ENCODE measurements at places on chromosomes 5 and 9.

GRCh38 chr9:35795695-35796094 lies 4.3 kb downstream of the NPR2 start:
- DNase-seq: no peak

DNA sequence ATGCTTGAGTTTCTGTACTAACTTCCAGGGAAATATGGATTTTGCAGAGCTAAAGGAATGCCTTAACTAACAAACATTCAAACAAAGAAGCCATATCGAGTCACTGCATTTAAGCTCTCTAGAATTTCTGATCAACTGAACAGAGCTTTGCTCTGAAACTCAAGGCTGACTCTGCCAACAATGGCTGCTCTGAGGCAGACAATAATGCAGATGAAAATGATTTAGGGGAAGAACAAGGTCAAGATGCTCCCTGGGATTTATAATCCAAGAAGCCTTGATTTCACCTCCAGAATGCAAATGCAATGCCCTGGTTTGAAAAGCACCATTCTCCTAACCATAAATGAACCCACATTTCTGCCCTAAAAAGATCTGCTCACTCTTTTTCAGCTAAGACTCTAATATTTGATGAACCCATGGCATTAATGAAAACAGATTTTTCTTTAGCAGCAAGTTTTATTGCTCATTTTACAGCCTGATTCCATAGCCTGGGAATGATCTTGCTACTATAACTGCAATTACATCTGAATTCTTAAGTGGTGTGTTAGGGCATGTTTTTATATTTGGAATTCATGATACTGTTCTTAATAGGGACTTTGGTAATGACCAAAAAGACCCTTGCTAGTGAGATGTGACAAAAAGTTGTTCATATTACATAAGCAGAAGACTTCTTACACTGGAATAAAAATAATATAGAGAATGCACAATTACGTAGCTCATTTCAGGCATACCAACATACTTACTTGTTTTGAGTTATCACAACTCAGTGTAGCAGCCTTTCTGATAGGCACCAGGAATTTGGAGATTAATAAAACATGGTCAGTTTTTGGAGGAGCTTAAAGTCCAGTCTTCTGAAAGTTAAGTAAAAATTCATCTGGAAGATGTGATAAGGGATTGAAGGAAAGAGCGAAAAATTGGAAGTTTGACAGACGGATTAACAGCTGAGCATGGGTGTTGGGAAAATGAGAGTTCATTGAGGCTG lies 169.4 kb downstream of the TRPM3 start:
- no peak for DNase-seq

GRCh38 chr5:150989695-150990094 lies 30.7 kb upstream of the GPX3 start:
- DNase-seq: no peak

- DNase-seq: no peak
These were observed 131.6 kb upstream of the TRPM3 start for GRCh38 chr9:71253011-71253410.

- no peak for DNase-seq
These were observed 128.0 kb upstream of the EPB41L4A start for GRCh38 chr5:112546946-112547592.

- DNase-seq: peak; percentile 32
These were observed 12.6 kb upstream of the PALM2AKAP2 start for GRCh38 chr9:109767404-109767803.

GRCh38 chr5:59241552-59241951 lies 652.0 kb downstream of the PDE4D start:
- DNase-seq: no peak

- no peak for DNase-seq
These were observed 155.1 kb downstream of the BNC2 start for GRCh38 chr9:16715404-16715803.

GRCh38 chr9:111386386-111386785 lies 56.4 kb upstream of the OR2K2 start:
- no peak for DNase-seq

DNA sequence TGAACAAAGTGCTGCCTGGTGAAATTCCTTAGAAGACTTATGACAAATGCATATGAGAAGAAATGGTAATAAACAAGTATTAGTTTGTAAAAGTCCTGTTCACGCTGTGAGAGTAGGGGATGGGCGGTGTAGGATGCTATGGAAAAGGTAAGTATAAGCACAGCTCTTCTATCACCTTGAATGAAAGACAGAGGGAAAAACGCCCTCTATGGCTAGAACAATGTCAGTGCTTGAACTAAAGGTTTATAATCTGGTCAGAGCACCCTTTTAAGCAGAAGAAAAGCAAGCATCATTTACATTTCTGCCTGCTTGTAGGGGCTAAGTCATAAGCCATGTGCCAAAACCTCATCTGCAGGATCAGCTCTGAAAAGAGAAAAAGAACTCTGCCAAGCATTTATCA lies 115.2 kb downstream of the LHFPL2 start:
- DNase-seq: no peak

- no peak for DNase-seq
These were observed 68.4 kb downstream of the HSPA4 start for GRCh38 chr5:133120156-133120750.

DNA sequence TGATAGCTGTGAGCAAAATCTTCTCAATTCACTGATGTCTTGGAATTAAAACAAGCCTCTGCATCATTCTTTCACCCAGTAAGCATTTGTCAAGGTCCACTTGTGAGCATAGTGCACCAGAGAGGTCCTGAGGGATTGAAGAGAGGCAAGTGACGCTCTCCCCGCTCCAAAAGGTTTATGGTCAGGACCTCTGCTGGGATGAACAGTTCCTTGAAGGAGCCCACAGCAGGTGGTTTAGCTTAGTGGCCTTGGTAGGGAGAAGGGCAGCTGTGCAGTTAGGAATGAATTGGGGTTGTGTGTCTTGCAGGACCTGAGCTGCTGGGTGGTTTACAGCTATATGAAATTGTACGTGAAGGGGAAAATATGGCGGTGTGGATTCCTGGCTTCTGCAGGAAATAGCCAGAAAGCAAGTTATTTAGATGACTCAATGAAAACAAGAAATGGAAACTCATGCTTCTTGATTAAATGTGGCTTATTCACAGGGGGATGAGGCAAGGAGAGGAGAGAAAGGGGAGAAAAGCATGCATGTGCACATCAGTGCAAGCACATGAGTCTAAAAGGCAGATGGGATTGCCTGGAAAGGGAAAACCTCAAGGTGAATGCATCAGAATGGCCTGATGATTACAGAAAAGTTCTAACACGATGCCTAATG lies 42.0 kb downstream of the SUB1 start:
- no peak for DNase-seq

DNA sequence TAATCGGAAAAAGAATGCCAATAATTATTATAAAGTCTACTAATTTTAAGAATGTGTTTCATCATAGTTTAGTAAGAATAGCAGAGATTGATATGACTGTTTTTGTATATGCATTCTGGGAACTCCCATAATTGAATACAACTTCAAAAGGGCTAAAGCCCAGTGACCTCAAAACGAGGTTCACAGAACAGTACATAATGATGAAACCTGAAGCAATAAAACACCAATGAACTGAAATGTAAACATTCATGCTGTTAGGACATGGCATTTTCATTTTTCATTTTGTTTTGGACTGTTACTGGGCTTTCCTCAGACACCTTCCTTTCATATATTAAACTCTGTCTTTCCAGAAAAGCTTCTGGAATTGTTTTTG lies 684 bp upstream of the JMY start:
- DNase-seq: no peak

DNA sequence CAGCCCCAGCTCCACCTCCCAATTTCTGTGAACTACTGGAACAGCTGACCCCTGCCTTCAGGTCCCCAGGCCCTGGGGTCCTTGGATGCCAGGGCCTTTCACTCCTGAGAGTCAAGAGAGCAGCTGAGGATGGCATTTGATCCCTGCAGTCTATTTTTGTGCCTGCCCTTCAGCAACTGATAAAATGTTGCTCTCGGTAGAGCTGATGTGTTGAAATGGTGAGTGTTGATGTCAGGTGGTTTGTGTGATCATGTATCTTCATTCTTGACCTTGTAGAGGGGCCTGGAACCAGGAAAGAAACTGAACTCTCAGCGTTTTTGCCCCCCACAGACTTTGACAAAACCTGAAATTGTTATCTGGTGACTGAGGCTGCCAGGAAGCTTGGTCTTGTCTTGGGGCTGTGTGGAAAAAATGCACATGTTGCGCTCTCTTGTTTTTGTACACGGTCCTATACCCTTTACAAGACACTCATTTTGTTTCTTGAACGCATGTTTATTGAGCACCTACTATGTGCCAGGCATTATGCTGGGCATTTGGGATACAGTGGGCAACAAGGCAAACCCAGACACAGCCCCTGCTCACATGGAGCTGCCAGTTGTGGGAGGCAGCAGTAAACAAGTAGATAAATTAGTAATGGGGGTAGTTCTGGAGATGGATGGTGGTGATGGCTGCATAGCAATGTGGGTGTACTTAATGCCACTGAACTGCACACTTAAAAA lies 78.3 kb downstream of the PPARGC1B start:
- DNase-seq: no peak

- no peak for DNase-seq
These were observed 645.1 kb downstream of the CDH18 start for GRCh38 chr5:19342942-19343341.

DNA sequence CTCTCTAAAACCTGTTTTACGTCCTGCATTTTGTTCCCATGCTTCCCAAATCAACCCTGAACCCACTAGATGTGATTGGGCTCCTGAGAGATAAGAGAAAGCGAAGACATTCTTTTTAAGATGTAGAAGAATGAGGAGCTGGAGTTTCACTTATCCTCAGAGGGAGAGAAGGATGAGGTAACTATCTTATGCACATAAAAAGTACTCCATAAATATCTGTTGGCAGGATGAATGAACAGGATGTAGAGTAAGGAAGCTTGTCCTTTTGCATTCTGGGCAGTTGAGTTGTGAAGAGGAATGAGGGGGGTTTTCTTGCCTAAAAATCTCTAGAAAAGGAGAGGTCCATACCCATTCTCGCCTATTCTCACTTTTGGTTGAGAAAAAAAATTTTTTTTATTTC lies 163.2 kb downstream of the UNC13B start:
- no peak for DNase-seq

DNA sequence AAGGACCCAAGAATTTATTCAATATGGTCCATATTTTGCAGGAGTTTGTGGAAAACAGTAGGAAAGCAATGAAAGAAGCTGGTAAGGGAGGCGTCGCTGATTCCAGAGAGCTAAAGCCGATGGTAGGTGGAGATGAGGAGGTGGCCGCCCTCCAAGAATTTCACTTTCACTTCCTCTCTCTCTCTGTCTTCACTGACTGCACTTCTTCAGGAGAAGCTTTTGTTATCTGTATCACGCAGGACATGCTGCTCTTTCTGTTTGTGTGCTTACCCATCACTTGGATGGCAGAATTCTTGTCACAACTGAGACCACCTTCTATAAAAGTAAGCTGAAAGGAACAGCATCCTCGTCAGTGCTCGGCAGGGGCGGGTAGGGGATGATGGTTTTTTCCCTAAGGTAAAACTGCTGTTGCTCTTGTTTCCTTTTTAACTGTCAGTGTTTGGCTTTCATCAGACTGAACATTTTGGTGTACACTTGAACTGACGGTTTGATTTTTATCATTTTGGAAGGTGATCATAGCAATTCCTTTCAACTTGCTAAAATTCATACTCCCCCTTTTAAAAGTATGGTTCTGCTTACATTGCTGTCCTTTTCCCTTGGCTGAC lies 62.4 kb upstream of the FSD1L start:
- DNase-seq: no peak

DNA sequence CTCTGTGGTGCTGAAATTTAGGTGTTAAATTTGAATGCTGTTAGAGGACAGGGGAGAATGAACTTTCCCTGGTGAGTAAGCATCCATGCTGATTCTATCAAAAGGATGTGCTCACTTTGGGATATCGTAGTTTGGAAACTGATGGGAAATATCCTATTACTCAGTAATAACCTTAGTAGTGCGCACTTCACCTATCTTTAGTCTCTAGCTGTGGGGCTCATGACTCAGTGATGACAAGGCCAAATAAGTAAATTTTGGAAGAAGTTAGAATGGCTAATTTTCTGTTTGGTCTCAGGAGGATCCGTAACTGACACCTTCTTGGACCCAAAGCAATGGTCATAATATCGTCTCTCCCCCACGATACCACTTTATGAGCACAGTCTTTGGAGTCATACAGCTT lies 448.4 kb downstream of the PSAT1 start:
- DNase-seq: no peak

GRCh38 chr5:154478224-154478565 lies at the start of gene HAND1:
Gene HAND1, minus strand, starts transcription at chr5:154478227. Its CDS starts 219 bp downstream, at chr5:154478008.
- DNase-seq: peak; percentile 98

DNA sequence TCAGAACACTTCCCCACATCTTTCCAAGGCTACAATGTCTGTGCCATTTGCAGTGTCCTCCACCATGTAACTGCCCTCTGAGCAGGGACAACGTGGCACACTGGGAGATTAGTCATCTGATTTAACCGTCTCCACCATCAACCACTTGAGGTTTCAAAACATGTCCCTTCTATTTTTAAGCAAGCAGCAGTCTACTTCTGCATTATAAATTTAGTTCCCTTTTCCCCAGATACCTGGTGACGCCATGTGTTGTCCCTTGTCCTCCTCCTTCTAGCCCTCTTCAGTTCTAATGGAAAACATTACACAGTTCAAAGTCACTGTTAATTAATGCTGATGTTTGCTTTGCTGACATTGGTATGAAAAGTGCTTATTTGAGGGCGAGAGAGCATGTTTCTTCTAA lies 52.8 kb downstream of the ATP10B start:
- DNase-seq: no peak

- DNase-seq: no peak
These were observed 12.7 kb downstream of the KCTD16 start for GRCh38 chr5:144183254-144183889.

DNA sequence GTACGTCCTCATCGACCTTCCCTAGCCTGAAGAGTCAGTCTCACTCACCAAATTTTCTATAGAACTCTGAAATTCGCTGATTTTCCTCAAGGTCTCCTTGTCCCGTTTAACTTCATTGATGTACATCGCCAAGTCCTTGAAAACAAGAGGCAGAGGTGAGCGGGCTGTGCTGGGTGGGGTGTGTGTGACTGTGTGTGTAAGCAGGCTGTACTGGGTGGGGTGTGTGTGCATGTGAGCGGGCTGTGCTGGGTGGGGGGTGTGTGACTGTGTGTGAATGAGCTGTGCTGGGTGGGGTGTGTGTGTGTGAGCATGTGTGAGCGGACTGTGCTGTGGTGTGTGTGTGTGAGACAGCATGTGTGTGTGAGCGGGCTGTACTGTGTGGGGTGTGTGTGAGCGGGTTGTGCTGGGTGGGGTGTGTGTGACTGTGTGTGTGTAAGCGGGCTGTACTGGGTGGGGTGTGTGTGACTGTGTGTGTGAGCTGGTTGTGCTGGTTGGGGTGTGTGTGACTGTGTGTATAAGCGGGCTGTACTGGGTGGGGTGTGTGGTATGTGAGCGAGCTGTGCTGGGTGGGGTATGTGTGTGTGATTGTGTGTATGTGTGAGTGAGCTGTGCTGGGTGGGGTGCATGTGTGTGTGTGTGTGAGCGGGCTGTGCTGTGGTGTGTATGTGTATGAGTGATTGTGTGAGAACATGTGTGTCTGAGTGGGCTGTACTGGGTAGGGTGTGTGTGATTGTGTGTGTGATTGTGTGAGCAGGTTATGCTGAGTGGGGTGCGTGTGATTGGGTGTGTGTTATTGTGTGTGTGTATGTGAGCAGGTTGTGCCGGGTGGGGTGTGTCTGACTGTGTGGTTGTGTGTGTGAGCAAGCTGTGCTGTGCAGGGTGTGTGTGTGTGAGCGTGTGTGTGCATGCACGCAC lies 53.8 kb upstream of the SARDH start:
- DNase-seq: no peak

Measured in ELF-1 (cell line).